ENCODE measurements at places on chromosomes 12 and 14. TPM values are rescaled to one million over a fixed set of nuclear protein-coding genes. Genes with fewer than 3 reads are reported as not detected.

GRCh38 chr14:101969481-101969880 is 5.1 kb downstream of the DYNC1H1 start:
- DNase-seq, result no peak

DNA sequence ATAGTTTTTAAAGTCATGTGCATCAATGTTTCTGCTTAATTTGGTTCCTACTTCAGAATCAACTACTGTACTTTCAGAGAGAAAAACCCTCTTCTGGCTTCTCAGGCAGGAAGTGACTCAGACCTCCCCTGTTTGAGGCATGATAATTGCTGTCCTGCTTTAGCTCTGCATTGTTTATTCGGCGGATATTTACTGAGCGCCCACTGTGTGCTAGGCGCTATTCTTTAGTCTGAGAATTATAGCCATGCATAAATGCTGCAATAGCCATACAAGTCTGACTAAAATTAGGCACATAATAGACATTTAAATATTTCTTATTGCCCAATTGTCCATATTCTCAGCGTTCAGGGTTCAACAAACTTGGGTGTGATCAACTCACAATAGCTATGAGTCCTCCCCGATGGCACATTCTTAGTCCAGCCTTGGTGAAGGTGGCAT is 6.1 kb upstream of the AMIGO2 start:
- DNase-seq, result no peak

GRCh38 chr12:2783936-2784600 is 10.7 kb upstream of the FKBP4 start:
- DNase-seq, result peak; percentile 59

DNA sequence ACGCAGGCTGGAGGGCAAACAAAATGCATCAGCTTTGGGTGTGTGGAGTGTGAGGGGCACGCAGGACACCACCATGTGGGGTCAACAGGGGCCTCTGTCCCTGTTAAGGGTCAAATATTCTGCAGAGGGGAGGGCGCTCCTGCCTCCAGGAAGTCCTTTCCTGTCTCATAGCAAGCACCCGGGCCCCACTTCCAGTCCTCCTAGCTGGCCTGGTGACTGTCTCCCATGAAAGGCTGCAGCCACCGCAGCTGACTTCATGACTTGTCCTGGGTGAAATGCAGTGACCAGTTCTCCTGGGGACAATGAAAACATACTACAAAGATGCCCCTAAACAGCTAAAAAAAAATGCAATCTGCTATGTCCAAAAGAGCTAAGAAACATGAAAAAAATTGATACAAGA is 53.6 kb downstream of the LGMN start:
- no peak for DNase-seq

GRCh38 chr14:53646925-53647324 is 309.7 kb downstream of the BMP4 start:
- DNase-seq, result no peak

DNA sequence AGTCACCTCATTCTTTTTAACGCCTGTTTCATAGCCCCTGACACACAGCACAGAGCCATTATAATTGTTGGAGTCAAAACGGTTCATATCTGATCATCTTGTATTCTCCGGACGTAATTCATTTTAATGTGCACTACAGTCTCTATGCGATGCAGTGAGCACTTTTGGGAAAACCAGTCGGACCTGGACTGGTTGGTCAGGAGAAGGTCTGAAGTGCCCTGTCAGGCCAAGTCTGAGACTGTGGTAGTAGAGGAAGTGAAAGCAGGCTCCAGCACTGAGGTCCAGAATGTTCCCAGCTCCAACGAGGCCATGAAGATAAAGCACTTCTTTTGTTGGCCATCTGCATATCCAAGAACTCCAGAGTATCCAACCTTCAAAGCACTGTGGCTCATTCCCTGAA is 117.1 kb upstream of the NCOR2 start:
- DNase-seq, result no peak

- no peak for DNase-seq
Observed at GRCh38 chr12:4771172-4771959, 51.2 kb downstream of the GALNT8 start.

- DNase-seq, result no peak
Observed at GRCh38 chr12:94954029-94954685, 49.3 kb downstream of the NDUFA12 start.

DNA sequence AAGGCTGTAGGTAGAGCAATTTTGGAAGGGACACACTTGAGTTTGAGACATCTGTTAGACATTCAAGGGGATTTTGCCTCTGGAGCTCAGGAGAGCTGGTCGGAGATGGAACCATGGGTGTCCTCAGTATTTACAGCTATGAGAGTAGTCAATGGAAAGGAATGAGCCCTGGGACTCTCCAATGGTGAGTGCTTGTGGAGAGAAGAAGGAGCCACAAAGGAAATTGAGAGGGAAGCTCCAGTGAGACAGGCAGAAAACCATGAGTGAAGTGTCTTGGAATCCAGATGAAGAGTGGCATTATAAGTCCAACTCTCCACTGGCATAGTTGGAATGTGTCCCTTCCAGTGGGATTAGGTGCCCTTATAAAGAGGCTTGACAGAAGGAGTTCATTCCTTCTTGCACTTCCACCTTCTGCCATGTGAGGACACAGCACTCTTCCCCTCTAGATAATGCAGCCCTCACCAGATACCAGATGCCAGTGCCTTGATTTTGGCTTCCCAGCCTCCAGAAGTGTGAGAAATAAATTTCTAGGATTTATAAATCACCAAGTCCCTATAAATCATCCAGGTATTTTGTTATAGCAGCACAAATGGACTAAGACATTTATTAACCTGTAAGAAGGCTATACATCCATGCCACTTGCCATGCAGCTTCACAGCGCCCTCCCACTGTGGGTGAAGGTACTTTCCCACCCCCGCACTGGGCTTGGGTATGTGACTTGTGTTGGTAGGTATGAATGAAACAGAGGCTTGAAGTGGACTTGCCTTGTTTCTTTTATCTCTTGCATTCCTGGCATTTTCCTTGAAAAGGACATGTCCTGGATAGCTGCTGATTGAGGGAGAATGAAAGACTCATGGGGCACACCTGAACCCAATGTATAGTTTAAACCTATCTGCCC is 27.3 kb downstream of the LLPH start:
- DNase-seq, result no peak

DNA sequence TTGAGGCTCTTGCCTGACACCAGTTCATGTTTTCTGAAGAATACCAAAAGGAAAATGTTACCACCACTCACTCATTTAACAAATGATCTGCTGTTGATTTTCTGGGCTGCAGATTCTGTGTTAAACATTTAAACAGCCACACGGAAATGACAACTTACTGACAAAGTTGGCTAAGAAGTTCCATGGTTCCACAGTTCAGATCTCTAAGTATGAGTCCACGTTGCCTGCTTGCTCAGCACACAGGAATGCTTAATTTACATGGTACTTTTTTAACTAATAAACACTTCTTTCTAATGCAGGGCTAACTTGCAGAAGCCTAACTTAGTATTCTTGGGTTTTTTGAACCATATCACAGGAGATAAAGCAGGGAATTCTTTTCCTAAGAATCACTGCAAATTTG is 34.7 kb downstream of the PTGER2 start:
- no peak for DNase-seq

DNA sequence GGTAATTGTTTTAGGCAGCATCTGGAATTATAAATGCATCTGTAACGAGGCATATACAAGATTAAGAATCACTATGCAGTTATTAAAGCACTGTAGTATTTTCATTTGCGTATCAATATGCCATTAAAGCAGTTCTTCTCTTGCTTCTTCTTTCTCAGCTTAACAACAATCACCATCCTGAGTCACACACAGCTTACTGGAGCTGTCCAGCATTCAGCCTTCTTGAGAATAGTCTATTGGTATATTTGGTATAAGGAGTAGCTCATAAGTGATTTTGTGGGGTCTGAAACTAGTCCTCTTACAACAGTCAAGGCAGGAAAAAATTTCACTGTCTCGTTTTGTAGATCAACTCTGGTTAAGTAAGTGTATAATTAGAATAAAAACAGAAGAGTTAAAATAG is 523.0 kb upstream of the FOXG1 start:
- no peak for DNase-seq

- DNase-seq, result no peak
Observed at GRCh38 chr14:80615831-80616230, 325.7 kb downstream of the CEP128 start.

DNA sequence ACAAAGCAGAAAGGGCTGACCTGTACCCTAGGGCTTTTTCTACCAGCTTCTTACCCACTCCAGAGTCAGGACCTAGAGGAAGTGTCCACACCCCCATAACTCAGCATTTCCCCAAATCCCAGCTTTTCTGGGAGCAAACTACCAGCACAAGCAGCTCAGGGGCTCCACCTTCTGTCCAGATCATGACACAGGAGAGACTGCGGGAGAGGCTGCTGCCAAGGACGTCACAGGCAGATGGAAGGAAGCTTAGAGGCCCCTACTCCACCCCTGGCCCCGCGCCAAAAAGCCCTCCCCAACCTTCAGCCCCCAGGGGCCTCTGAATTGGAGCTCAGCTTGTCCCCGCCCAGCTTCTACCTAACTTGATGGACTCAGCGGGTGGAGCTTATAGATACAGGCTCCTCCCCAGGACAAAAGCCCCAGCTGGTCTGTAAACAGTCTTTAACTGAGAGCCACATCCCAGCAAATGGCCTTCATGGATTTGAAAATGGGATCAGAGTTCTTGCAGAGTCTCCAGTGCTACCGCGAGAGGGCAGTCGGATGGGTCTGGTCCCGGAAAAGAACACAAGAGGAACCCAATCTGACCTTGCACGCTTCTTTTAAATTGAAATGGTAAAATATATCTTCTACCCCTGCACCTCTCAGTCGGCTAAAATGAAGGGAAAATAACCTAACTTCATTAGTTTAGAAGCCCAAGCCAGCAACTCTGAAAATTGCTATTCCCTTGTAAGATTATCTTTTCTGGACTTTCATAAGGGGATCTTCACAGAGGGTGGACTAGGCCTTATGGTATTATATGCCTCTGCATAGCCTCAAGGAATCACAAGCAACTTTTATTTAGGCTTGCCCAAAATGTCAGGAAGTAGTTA is 6.8 kb upstream of the BAZ2A start:
- DNase-seq, result peak; percentile 87

DNA sequence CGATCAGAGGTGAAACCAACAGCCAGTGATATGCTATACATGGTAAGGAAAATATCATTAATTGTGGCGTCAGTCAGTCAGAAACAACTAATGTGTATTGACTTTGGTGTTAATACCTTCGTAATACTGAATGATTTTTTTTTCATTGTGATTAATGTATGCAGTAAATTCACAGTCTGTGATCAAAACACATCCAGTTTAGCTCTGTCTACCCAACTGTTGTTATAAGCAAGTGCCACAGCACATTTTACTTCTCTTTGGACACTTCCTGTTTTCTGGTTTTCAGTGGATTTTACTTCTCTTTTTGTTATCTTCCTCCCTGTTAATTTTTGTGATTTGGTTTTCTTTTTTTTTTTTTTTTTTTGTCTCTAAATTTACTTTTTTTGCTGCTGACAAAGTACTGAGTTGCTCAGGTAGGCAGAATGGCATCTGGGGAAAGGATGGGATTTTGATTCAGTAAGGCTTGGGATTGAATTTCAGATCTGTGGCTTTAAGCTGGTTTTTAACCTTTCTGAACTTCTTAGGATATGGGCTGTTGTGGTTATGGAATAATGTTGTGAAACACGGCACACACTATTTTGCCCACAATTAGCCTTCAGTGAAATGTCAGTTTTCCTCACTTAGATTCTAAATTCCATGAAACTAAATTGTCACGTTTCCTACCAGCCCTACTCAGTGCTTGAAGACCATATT is 604 bp downstream of the GLIPR1 start:
- no peak for DNase-seq

DNA sequence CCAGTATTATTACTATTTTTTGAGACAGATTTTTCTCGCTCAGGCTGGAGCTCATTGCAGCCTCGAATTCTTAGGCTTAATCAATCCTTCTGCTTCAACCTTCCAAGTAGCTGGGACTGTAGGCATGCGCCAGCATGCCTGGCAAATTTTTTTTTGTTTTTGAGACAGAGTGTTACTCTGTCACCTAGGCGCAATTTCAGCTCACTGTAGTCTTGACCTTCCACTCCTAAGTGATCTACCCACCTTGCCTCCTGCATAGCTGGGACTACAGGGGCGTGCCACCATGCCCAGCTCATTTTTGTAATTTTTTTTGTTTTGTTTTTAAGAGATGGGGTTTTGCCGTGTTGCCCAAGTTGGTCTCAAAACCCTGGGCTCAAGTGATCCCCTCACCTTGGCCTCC is 15.2 kb downstream of the ERC1 start:
- no peak for DNase-seq

DNA sequence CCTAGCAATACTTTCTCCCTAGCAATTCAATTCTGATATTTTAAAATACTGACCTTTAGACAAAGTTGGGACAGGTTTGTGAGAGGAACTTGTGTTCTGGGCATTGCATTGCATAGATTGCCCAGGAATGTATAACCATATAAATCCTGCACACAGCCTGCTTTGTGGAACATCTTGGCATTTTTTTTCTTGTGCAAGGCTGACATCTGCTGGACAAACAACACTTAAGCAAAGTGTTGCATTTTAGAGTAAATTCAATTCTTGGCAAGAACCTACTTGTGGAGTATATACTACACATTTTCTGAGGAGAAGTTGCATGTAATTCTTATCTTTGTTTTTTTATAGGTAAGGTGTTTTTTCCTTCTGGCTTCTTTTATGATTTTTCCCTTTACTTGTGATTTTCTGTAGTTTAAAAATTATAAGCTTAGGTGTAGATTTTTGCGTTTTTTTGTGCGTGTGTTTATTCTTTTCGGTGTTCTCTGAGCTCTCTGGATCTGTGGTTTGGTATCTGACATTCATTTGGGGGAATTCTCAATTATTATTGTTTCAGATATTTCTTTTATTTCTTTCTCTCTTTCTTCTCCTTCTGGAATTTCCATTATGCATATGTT is 26.4 kb downstream of the TESPA1 start:
- peak; percentile 31 for DNase-seq

- DNase-seq, result no peak
Observed at GRCh38 chr12:14280921-14281320, 84.6 kb upstream of the ATF7IP start.

GRCh38 chr12:1369938-1370500 is 224.4 kb downstream of the FBXL14 start:
- DNase-seq, result no peak

DNA sequence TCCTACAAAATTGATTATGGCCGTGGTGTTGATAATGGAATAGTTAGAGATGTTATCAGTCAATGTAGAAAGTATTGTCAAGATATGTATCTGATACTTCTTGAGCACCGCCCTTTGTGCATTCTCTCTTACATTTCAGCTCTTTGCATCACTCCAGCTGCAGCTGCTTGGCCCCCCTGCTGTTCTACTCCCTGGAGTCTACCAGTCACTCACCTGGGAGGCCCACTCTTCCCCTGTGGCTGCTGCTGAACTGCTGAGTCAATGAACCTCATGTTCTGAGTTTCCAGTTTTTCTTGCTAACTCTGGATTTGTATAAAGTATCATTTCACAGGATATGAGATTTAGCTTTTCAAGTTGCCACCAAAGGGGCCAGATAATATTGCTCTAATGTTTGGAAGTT is 312.8 kb upstream of the SLC16A7 start:
- no peak for DNase-seq

MUCL1 gene
- total RNA-seq, result not detected

MYBPC1 gene
- total RNA-seq, result not detected

TUBA1A gene
- total RNA-seq, result 628 TPM

HAL gene
- 0.46 TPM for total RNA-seq

IL31 gene
- total RNA-seq, result not detected

DCAF11 gene
- total RNA-seq, result 79.7 TPM

AKAP3 gene
- total RNA-seq, result 3.3 TPM

MMP19 gene
- 0.89 TPM for total RNA-seq

CYP46A1 gene
- total RNA-seq, result 2.9 TPM

GPD1 gene
- 2.1 TPM for total RNA-seq

KRT1 gene
- total RNA-seq, result not detected
